Activated CD4-positive, alpha-beta T cell treated with anti-CD3 and anti-CD28 coated beads, Interleukin-2, amount 10 ng/mL, durations not matched to agents 7 days and 5 days (primary cell): ENCODE measurements at places on chromosomes 6 and 20. TPM values are rescaled to one million over a fixed set of nuclear protein-coding genes. Genes with fewer than 3 reads are reported as not detected.
A peak's percentile ranks its signal among the peaks of the same experiment; 100 is the strongest.

DNA sequence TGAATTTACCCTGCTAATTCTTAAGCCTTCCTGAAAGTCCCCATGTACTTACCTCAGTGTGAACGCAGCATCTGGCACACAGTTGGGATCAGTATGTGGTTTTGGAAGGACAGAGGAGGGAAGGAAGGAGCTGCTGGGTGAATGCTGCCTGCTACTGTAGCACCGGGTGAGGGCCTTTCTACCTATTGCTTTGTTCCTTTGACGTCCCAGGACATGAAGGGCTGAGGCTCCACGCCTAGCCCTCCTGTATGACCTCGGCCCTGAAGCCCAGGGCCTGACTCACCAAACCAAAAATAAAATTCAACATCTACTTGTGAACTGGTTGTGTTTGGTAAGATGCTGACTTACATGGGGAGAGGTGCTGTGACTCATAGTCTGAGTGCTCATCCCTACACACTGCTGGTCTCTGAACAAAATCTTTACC, 51.1 kb downstream of the ARID1B start:
- DNase-seq: no peak

DNA sequence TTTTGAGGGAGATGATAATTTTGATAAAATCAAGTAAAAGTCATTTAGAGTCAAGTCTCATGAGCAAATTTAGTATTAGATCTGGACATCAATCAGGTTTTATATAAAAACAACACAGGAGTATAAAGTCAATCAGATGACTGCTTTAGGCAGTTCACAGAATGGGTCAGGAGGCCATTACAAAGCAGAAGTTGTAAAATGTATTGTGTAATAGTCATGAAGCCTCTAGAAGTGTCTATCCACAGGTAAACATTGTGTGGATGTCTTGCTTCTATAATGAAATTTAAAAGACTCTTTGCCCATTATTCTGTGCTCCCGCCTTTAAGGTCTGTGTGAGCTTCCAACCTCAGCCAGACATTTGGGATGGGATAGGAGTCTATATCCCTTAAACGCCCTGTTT, 28.8 kb downstream of the MAP7 start:
- DNase-seq: no peak

DNA sequence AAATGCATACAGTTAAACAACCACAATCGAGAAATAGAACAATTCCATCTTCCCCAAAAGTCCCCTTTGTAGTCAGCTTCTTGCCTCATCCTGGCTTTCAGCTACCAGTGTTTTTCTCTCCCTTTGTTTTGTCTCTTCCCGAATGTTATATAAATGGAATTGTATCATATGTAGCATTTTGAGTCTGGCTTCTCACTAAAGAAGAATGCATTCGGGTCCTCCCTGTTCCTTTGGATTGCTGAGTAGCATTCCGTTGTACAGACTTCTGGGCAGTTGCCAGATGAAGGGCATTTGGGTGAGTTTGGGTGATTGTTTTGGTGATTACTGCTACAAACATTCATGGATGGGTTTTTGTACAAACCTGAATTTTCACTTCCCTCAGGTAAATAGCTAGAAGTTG, 27.8 kb downstream of the PRPH2 start:
- DNase-seq: no peak

- DNase-seq: peak; percentile 89
Observed at GRCh38 chr20:57381596-57382503, 9.3 kb upstream of the RBM38 start.

GRCh38 chr6:132481189-132481588, 31.7 kb downstream of the STX7 start:
- DNase-seq: no peak

DNA sequence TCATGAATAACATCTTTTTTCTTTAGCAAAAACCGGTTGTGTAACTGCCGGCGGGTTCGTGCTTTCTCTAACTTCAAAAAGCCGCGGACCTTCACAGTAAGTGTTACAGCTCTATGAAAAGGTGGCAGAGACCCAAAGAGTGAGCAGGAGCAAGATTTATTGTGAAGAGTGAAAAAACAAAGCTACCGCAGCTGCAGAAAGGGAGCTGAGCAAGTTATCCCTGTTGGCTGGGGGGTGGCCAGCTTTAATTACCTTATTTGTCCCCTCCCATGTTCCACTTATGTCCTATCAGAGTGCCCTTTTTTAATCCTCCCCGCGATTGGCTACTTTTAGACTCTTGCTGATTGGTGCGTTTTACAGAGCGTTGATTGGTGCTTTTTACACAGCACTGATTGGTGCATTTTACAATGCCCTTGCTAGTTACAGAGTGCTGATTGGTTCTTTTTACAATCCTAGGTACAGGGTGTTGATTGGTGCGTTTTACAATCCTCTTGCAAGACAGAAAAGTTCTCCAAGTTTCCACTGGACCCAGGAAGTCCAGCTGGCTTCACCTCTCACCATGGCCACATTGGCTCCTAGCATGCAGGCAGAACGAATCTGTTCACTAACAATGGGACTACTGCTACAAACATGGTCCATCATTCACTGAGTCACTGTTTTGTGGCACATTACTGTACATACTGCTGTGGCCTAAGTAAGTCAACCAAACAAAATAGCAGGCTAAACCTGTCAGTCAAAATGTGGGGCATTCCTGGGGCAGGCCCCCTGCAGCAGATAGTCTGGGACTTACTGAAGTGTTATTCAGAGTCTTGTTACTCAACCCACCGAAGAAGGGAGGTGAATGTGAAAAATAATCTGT, 52.8 kb downstream of the MYLIP start:
- DNase-seq: no peak

- no peak for DNase-seq
Observed at GRCh38 chr20:56857950-56858349, 228.8 kb downstream of the TFAP2C start.

DNA sequence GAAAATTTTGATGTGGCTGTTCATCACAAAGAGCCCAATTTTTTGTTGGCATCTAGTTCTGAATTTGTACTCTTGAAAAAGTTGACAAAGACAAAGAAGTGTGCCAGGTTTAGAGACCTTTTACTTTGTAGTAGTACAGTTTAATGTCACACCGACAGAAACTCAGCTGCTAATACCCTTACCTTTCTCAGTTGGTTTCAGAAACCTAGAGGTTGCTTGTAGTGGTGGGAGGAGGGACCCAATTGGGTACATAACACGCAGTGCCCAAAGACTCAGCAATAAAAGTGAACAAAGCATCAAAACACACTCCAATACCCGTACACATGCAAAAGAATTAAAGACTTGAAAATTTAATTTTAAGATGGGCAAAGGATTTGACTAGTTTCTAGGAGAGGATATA, 203.7 kb downstream of the CDKAL1 start:
- DNase-seq: no peak

- peak; percentile 10 for DNase-seq
Observed at GRCh38 chr6:36443471-36444428, 950 bp downstream of the KCTD20 start.

DNA sequence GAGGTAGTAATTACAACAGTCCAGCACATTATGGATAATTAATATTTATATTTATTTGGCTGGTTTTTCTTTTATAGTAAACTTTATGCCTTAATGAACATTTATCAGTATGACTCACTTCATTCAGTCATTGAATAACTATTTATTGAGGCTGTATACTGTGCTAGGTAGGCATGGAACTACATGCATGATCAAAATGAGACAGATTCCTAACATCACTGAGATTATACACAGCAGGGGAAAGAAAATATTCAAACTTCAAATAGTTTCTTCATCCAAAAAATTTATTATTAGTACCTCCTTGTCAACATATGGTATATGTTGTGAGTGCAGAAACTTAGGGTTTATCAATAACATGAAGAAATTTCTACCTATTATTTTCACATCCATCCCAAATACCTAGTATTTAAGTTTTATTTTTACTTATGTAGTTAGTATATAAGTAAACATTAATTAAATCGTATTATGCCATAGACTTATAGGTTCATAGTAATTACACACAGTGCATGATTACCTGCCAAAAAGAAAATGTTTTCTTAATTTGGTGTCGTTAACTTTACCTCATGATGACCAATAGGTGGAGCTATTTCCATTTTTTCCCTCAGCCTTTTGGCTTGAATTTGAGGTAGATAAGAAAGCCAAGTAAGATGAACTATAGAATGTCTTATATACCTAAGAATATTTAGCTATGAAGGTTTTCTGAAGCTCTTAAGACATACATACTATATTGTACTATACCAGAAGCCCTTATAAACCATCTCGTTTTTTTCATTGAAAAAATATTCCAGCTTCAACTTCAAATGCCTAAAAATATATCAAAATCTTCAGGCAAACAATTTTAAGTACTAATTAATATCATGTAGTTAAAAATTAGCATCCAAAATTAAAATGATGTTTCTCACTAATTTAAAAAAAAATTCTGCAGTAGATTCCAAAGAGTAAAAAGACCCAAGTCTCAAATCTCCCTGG, 12.5 kb upstream of the TMEM30A start:
- DNase-seq: peak; percentile 22

GRCh38 chr20:35828916-35829315, 57.1 kb downstream of the PHF20 start:
- no peak for DNase-seq

GRCh38 chr6:36659271-36659670, 19.2 kb upstream of the CDKN1A start:
- DNase-seq: no peak

DNA sequence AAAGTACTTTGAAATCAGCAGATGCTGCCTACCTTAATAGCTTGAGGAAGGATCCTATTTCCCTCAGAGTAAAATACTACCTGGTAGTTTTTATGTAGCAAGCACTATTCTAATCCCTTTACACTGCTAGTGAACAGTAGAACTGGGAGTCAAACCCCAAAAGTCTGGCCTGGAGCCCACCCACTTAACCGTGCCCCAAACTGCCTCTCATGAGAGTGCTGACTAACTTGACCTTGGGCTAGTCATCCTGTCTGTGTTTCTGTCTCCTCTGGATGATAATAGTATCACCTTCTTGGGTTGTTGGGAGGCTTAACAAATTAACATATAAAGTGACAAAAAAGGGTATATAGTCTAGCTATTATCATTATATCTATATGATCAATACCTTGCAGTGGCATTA, 140.5 kb downstream of the RCAN2 start:
- no peak for DNase-seq

GRCh38 chr6:90611543-90612312, 24.9 kb upstream of the MAP3K7 start:
- no peak for DNase-seq

PCMT1 gene
- 93.9 TPM for total RNA-seq

VSTM2L gene
- not detected for total RNA-seq

PPP1R14C gene
- not detected for total RNA-seq

BCL2L1 gene
- 57.1 TPM for total RNA-seq

OR2J1 gene
- not detected for total RNA-seq

PDE10A gene
- total RNA-seq: not detected

SLC22A3 gene
- total RNA-seq: not detected

SIRPA gene
- not detected for total RNA-seq
